Aorta (tissue), 5 donors: ENCODE measurements at places on chromosomes 13 and 19. TPM values are rescaled to one million over a fixed set of nuclear protein-coding genes. Genes with fewer than 3 reads are reported as not detected.
A peak's percentile ranks its signal among the peaks of the same experiment; 100 is the strongest.

Gene TUBB4A
- polyA plus RNA-seq = not detected

Gene IFNL1
- polyA plus RNA-seq = not detected

DNA sequence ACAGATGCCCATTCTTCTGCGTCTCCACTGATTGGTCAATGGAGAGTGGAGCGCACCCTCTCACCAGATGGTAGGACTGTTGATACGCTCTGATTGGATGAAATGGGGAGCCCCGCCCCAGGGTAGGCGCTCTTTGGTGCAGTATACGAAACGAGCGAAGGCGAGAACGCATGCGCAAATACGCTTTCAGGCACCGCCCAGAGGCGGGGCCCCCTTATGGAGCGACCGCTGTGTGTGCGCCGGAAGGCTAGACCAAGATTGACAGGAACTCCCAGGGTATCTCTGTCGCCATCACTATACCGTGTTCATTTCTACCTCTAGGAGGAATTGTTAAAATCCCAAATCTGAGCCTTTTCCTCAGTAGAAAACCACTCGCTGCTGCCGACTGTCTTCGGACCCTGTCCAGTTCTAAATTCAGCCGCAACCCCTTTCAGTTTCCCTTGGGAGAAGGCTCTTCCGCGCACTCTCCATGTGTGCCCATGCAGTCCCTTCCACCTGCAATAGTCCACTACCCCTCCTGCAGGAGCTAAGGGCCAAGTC, 720 bp upstream of the HNRNPL start:
- no peaks in the 10 kb centered on the region for H3K4me1 ChIP-seq
- H3K36me3 ChIP-seq = peaks cover 4% of the 10 kb centered on the region
- no peaks in the 10 kb centered on the region for H3K27me3 ChIP-seq
- DNase-seq = peak; percentile 99

DNA sequence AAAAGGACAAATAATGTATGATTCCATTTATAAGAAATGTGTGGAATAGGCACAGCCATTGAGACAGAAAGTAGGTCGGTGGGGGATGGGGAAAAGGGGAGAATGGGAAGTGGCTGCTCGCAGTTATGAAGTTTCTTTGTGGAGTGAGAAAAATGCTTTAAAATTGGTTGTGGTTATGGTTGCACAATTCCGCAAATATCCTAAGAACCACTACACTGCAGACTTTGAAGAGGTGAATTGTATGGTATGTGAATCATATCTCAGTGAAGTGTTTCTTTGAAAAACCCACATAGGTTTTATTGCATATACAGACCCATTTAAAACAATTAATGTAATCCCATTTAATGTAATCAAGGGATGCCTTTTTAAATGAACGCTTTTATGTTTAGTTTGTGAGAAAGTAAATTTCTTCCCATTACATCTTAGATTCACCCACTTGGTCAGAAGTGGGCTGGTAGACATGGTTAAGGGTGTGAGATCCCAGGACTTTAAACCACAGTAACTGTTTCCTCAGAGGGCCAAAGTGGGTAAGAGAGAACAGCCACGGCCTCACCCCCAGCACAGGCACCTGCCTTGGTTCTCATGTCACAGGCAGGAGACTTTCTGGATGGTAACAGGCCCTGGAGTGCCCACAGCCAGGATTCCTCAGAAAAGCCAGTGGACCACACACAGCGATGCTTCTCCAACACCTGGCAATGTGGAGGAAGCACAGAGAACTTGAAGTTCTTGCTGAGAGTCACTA, 119.3 kb upstream of the GJB6 start:
- no peak for DNase-seq
- H3K36me3 ChIP-seq = no peaks in the 10 kb centered on the region
- no peak overlapping the region for H3K27ac ChIP-seq
- H3K4me1 ChIP-seq = no peaks in the 10 kb centered on the region
- H3K27me3 ChIP-seq = no peaks in the 10 kb centered on the region

DNA sequence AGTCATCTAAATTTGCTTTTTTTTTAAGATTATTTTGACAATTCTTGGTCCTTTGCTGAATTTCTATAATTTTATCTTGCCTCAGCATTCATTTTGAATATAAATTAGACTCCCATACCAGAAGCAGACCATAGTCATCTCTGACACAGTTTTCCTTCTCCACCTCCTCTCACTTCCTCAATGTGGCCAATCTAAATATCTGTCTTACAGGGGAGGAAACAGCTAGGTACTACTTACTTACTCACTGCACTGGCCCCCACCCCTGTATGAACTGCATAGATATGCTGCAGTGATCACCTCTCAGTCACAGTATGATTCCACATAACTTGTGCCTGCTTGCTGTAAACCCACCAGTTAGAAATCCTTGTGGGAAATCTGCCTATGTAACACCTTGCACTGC, 665.6 kb downstream of the FGF9 start:
- H3K27ac ChIP-seq = no peak overlapping the region
- H3K36me3 ChIP-seq = no peaks in the 10 kb centered on the region
- no peak overlapping the region for H3K4me3 ChIP-seq
- H3K27me3 ChIP-seq = no peaks in the 10 kb centered on the region
- no peak for DNase-seq

- H3K36me3 ChIP-seq = no peaks in the 10 kb centered on the region
- no peaks in the 10 kb centered on the region for H3K4me1 ChIP-seq
- no peak for DNase-seq
- H3K27me3 ChIP-seq = no peaks in the 10 kb centered on the region
- H3K4me3 ChIP-seq = no peak overlapping the region
Measured at GRCh38 chr13:25890671-25891212, 161.1 kb downstream of the SHISA2 start.

- H3K4me3 ChIP-seq = no peak overlapping the region
- no peaks in the 10 kb centered on the region for H3K27me3 ChIP-seq
- no peaks in the 10 kb centered on the region for H3K4me1 ChIP-seq
- H3K36me3 ChIP-seq = peaks cover 3% of the 10 kb centered on the region
Measured at GRCh38 chr13:45040622-45041021, 51.3 kb downstream of the GPALPP1 start.

Gene SHISA7
- 0.05 TPM for polyA plus RNA-seq

Gene KLK4
- not detected for polyA plus RNA-seq

GRCh38 chr13:26247608-26248007, 6.3 kb upstream of the CDK8 start:
- H3K27me3 ChIP-seq = no peaks in the 10 kb centered on the region
- DNase-seq = no peak
- no peak overlapping the region for H3K27ac ChIP-seq
- H3K4me3 ChIP-seq = no peak overlapping the region
- H3K4me1 ChIP-seq = no peaks in the 10 kb centered on the region

GRCh38 chr19:33724021-33724720, 72.5 kb upstream of the KCTD15 start:
- no peaks in the 10 kb centered on the region for H3K27me3 ChIP-seq
- H3K36me3 ChIP-seq = no peaks in the 10 kb centered on the region
- H3K4me1 ChIP-seq = no peaks in the 10 kb centered on the region
- no peak for DNase-seq
- no peak overlapping the region for H3K27ac ChIP-seq

Gene FCER2
- not detected for polyA plus RNA-seq

Gene S1PR2
- polyA plus RNA-seq = 4.2 TPM

Gene MYBPC2
- polyA plus RNA-seq = 0.03 TPM

DNA sequence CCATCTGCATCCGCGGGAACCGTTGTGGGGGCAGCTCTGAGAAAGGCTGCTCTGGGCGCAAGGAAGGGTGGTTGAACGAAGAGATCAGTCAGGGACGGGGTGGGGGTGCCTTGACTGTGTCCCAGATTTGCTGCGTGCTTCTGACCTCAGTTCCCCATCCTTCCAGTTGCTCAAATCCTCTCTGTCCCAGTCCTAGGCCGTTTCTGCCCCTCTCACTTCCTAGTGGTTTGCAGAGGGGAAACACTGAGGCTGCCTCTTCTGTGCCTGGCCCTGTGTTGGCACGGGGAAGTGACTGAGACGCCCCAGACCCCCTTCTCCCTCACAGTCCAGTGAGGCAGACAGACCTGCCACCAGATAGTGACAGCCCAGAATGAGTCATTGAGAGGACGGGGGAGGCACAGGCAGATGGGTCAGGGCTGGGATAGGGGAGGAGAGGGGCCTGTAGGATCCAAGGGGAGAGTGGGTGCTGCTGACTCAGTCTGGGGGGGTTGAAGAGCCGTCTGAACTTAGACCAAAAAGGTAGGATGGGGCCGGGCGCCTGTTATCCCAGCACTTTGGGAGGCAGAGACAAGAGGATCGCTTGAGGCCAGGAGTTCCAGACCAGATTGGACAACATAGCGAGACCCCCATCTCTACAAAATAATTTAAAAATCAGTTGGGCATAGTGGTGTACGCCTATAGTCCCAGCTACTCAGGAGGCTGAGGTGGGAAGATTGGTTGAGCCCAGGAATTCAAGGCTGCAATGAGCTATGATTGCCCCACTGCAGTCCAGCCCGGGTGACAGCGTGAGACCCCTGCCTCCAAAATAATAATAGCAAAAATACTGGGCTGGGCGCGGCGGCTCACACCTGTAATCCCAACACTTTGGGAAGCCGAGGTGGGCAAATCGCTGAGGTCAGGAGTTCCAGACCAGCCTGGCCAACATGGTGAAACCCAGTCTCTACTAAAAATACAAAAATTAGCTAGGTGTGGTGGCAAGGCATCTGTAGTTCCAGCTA, 26.5 kb downstream of the NUMBL start:
- no peak overlapping the region for H3K4me3 ChIP-seq
- no peaks in the 10 kb centered on the region for H3K27me3 ChIP-seq
- no peaks in the 10 kb centered on the region for H3K4me1 ChIP-seq

DNA sequence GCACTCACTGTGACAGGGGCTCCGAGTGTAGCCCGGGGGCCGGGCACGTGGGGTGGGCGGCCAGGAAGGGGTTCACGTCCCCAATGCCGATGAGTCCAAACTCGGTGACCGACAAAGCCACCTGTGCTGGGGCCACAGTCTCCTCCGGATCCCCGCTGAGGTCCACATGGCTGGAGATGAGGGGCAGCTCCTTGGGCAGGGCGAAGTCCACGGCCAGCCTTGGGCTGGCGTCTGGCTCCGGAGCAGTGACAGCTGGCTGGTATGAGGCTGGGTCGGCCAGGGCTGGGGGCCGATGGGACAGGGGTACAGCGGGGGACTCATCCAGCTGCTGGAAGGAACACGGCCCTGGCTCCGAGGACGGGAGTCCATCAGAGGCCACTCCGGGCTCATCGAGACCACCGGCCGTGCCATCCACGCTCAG, 15.9 kb upstream of the PLPP2 start:
- H3K27ac ChIP-seq = no peak overlapping the region
- no peak overlapping the region for H3K4me3 ChIP-seq
- no peaks in the 10 kb centered on the region for H3K4me1 ChIP-seq
